Activated CD8-positive, alpha-beta memory T cell treated with anti-CD3 and anti-CD28 coated beads for 48 hours (primary cell): ENCODE measurements at places on chromosomes 1 and 21.

GRCh38 chr1:22582661-22583635 is 19.7 kb downstream of the EPHA8 start:
- no peak for DNase-seq

DNA sequence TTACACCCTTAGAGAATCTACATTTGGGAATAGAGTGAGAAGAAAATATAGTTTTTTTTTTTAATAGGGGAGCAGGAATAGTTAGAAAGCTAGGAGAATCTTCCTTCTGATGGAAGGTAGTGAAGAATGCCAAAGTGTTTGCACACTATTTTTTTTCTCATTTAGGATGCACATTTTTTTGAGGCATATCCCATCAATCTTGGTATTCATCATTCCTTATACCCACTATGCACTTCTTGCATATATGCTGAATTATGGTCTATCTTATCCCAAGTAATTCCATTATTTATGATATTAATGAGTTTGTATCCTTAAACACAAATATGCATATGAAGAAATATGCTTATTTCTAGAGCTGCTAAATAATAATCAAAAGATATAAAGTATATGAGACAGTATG is 28.4 kb downstream of the HSPA13 start:
- DNase-seq = no peak

DNA sequence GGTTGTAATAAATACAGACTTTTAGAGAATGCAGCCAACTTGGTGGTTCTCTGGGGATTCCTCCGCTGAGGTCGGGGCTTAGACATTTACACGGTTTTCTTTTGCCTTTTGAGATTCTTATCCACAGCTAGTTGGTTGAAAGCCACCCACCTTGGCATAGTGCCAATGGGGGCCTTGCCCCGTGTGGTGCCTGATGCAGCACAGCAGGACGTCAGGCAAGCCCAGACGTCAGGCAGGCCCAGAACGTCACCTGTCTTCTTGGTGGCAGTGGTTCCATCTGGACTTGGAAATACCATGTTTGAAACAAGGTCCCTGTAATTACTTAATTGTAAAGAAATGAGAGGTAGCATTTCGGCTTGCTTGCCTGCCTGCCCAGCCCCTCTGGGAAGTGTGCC is 78.5 kb downstream of the GALNT2 start:
- DNase-seq = no peak

GRCh38 chr21:38938343-38938742 is 132.6 kb downstream of the ETS2 start:
- no peak for DNase-seq

DNA sequence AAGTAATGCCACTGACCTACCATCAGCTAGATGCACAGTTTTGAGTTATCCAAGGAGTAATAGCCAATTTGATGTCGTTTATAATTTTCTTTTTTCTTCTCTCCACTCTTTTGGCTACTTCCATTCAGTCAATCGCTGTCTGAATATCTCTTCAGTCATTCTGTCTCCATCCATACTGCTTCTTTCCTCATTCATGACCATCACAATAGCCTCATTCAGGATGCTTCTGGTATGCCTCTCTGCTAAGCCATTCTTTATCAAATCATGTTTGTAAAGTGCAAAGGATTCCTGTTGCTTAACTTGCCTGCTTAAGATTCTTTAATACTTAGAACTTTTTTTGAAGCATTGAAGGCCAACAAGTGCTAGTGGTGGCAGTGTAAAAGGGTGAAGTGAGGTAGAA is 20.2 kb downstream of the TYW3 start:
- DNase-seq = no peak
